ENCODE measurements at places on chromosomes 5 and 9. TPM values are rescaled to one million over a fixed set of nuclear protein-coding genes. Genes with fewer than 3 reads are reported as not detected.

The PCDHA10 gene
- not detected for total RNA-seq

DNA sequence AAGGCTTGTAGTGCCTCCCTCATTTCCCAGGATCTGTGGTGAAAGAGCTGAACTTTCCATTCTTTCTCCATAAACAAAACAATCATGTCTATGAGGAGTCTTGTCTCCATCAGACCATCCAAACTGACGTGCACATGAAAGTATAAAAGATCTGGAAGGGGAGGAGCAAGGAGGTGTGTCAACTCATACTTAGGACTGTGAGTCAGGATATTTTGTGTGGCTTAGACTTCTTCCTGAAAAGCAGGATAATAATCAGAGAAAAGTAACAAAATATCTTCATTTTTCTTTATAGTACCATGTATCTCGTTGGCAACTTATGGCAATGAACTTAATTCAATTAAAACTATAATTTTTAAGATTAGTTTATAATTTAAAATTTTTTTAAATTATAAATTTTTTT lies 96.0 kb upstream of the PRRC1 start:
- DNase-seq, result no peak

The GRIA1 gene
- total RNA-seq, result 0.13 TPM

The SPINK6 gene
- 1.2 TPM for total RNA-seq

DNA sequence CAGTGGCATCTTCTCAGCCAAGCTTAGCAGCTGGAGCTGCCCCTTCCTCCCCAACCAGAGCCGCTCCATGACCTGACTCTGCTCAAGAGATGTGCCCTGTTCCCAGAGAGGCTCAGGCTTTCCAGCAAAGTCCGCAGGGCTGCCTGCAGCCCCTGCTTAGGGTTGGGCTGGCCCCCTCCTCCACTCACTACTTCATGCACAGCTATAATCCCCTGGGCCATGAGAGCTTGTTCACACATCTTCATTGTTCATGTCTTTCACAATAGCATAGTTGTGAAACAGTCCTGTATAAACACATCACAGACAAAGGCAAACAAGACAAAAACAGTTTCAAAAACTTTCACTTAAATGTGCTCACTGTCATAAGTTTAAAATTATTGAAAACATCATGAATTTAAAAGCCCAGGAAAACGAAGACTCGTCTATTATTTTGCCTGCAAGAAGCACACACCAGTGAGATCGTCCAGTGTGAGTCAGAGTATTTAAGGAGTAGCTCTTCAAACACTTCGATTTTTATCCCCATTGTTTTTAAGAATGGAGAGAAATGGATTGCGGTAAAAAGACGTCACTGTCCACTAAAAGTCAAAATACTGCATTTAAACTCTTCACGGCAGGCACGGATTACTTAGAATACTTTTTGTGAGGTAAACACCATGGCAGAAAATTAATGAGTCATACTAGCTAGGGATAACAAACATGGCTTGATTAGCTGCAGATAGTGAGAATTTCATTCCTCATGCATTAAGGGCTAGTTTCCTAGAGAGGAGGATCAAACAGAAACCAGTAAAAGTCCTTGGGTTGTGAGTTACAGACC lies 40.7 kb upstream of the S1PR3 start:
- no peak for DNase-seq

The PCDHGA7 gene
- 0.11 TPM for total RNA-seq

DNA sequence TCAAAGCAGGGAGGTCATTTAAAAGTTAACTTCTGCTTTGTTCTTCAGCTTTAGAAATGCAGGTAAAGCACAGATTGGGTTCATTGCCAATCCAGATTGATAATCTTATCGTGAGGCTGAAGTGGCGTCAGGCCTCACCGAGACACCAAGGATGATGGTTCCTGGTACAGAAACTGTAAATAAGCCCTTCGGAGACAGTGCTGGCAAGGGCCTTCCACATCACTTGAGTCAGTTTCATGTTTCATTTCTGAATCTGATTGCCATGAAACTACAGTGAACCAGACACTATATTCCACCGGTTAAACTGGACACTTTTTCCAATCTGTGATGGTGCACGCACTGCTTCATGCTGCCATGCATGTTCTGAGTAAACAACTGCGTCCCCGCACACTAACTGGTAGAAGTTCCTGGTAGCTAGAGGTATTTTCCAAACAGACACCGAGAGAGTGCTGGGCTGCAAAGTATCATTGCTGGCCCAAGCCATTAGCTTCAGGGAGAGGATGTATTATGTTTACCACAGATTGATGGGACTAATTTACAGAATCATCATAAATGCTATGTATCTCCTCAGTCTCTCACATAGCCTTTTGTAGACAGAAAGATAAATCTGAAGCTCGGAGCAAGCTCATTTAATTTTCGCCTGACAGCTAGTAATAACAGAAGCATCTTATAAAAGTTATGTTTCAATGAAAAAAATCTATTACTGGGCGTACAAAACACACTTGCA lies 336.1 kb downstream of the GLIS3 start:
- no peak for DNase-seq

The SHISAL2B gene
- not detected for total RNA-seq

- no peak for DNase-seq
Observed at GRCh38 chr9:98931600-98932389, 11.9 kb upstream of the COL15A1 start.

- DNase-seq, result peak; percentile 62
Observed at GRCh38 chr9:5375790-5376477, 36.3 kb upstream of the RLN1 start.

- no peak for DNase-seq
Observed at GRCh38 chr9:88373045-88373444, 15.2 kb upstream of the SPIN1 start.

- DNase-seq, result no peak
Observed at GRCh38 chr9:89458768-89459496, 39.0 kb downstream of the SEMA4D start.

The PCSK1 gene
- total RNA-seq, result 0.43 TPM

DNA sequence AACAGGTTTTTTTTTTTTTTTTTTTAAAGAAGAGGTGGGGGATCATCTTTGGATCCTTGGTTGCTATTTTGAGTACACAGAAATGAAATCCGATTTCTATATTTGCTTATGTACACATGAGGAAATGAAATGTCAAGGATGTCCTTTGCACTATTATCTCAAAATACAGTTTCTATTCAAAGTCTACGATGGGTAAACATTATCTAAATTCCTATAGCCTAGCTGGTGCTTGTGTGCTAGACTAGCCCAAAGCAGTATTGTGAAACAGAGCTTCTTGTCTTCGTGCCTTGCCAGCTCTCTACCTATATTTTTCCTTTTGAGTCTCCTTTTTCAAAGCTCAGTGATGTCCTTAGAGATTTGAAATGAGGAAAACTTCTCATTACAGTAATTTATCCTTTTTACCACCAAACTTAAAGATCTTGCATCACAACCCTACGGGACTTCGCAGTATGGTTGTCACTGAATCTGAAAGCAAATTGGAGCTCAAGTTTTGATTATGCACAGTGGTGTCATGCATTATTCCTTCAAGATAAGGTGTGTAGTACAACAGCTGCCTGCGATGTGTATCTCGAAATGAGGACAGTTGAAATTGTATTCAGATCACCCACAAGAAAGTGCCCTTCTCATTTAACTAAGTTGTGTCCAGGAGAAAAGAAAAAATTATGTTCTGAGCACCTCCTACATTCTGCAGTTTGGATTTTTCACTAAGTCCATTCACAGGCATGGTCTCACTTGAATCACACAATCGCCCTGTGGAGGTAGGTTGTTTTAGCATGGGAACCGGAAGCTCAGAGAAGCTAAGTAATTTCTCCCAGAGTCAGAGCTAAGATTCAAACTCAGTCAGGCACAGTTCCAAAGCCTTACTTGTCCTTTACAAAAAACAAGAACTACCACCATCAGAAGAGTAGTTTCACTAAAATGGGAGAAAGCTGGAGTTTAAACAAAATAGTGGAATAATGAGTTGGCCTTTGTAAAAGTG lies 379.0 kb downstream of the GLIS3 start:
- no peak for DNase-seq

DNA sequence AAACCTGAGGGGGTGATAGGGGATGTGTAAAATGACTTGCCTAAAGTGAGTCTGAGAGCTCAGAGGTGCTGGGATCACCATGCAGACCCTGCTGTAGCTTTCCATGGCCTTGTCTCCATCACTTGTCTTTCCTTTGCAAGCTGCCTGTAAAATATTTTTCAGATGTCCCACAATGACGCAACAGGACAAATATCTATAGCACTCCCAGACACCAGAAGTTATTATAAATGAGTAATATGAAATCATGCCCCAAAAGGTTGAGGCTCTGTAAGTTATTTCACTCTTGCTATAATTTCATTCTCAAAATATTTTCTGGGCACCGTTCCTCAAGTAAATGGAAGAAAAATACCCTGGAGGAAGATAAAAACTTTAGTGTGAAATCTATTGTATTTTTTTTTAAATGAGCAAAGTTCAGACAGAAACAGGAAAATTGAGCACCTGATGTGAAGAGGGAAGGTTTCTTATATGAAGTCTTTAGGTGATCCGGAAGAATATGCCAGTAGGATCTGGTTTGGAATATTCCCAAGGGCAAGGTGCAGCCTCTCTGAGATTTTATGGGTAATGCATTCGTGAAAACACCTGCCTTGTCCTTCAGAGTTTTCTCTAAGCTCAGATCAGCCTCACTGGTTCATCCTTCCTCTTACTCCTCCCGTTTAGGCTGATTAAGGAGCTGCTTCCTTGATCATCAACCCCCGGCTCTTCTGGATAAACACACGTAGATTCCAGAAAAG lies 138.3 kb upstream of the DMAC1 start:
- no peak for DNase-seq

The TMOD1 gene
- 0.58 TPM for total RNA-seq

DNA sequence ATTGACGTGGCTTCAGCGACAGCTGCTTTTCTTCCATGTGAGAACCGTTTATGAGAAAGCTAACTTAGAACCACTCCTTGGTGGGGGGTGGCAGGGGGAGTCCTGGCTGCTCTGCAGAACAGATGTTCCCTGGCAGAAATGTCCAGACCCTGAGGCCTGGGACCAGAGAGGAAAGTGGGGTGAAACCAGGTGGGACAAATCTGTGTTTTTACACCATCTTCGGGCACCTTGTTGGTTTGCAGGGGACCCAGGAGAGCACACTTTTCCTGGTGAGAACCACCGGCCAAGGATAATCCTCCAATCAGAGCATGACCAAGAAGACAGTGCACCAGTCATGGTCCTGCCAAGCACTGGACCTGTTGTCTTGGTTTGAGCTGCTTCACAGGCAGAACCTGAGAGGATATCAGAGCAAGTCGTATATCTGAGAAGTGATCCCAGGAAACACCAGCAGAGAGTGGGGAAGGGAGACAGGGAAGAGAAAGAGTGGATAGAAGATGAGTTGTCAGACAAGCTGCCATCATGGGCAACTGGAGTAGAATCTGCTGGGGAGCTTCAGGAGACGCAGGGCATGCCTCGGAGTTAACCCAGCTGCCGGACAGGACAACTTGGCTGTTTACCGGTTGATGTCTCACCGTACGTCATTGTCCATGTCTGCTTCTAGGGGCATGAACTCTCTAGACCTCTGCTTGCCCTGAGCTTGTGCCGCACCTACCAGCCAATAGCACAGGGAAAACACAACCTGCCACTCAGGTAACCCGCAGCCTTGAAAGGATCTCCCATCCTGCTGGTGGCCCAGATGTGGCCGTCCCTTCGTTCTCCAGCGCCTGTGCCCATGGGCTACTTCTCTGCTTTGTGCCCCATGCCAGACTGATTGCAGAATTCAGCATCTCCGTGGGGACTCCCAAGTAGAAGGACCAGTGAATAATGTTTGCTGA lies 178.4 kb upstream of the MVB12B start:
- DNase-seq, result no peak

- no peak for DNase-seq
Observed at GRCh38 chr5:158824241-158824882, 275.4 kb downstream of the EBF1 start.

The PHF24 gene
- not detected for total RNA-seq

- peak; percentile 24 for DNase-seq
Observed at GRCh38 chr5:168479166-168479565, 7.1 kb upstream of the RARS1 start.

DNA sequence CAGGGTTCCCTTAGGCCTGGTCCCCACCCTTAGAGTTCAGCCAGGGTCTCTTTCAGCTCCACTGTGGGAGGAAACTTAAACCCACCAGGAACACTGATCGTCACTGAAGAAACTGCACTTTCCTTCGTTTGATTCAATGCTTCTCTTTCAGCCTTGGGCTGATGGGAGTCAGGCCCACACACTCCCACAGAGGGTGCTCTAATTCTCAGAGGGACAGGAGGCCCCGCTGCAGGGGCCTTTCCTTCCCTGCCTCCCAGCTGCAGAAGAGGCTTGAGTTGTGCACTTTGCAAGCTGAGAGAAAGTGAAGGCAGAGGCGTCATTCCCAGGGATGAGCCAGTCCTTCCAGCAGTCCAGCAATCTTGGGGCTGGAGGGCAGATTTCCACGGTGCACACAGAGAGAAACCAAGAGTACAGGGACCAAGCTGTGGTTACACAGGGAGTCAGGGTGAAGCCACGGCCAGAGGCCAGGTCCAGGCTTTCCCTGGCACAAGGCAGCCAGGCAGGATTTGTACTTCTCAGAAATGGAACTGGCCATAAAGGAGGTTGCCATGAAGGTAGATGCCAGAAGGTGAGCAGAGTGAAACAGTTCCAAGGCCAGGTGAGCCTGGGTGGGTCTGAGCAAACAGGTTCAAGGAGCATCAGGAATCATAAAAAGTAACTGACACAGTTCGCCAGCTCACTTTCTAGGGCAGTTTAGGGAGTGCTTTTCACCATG lies 10.4 kb upstream of the GLIPR2 start:
- DNase-seq, result no peak

DNA sequence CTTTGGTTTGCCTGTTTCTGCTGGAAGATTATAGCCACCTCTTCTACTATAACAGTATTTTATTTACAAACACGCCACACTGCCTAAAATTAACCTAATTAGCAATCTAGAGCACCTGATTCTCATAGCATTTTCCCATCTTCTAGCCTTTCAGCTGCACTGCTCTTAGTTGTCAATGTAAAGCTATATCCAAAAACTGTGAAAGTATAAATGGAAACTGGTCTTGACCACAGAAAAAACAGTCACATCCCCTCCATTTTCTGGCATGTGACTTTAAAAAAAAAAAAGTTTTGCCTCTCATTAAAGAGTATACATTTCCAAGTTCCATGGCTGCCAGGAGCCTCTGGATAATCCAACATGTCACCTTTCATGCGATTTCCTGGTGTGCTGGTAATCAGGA lies 287.8 kb downstream of the DTWD2 start:
- DNase-seq, result no peak

The PAIP2 gene
- total RNA-seq, result 56.4 TPM

The FAM240B gene
- not detected for total RNA-seq
